LHCN-M2 (cell line): ENCODE measurements at places on chromosomes 4 and X.

DNA sequence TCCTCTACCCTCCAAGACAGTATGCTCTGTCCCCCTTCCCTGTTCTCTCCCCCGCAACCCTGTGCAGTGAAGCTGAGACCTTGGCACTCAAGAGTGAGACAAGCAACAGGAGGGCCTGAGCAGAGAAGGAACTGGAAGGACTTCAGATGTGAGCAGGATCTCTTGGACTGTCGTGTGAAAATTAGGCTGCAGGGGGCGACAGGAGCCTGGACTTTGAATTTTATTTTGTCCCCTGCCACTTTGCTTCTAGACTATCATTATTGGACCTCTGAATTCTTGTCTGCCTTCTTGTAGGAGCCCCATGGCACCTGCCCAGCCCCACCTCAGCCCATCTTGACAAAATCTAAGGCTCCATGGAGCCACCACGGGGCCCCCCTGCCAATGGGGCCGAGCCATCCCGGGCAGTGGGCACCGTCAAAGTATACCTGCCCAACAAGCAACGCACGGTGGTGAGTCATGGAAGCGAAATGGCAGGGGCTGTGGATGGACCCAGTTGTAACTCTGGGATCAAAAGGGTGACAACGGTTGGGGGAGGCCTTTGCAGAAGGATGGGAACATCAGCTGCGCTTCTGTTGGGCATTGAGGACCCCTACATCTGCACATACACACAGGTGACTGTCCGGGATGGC lies 1.7 kb downstream of the ARAF start:
- peak; percentile 29 for DNase-seq

DNA sequence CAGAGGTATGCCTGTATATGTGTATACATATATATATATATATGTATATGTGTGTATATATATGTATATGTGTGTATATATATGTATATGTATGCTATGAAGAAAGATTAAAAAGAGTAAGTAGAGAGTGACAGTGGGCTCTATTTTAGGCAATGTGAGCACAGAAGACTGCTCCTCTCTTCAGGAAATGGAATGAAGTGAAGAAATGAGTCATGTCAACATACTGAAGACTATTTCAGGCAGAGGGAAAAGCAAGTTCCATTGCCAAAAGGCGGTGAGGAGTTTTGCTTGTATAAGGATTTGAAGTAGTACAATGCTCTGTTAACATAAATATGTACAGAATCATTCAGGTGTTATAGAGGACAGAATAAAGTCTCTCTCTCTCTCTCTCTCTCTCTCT lies 773.2 kb upstream of the FTHL17 start:
- DNase-seq = peak; percentile 1

DNA sequence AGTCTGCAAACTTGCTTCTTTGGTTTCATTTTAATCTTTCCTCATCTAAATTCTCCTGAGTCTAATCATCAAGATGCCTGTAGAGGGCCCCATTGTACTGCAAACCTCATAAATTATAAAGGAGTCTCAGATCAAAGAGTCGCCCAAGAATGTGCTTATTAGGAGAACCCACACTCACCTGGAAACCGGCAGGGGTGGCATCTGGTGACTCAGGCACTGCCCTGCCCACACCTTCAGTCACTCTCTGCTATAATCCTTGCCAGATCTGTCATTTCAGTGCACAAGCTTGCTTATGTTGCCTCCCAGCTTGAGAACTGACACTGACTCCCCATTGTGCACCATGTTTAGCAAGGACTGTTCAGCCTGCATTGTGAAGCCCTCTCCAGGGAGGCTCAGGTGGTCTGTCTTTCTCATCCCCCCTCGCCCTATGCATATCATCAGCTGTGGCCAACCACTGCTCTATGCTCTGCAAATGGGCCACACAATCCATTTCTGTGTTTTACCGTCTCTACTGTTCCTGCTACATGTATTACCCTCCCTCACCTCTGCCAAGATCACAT lies 12.4 kb downstream of the EPGN start:
- DNase-seq = peak; percentile 75

DNA sequence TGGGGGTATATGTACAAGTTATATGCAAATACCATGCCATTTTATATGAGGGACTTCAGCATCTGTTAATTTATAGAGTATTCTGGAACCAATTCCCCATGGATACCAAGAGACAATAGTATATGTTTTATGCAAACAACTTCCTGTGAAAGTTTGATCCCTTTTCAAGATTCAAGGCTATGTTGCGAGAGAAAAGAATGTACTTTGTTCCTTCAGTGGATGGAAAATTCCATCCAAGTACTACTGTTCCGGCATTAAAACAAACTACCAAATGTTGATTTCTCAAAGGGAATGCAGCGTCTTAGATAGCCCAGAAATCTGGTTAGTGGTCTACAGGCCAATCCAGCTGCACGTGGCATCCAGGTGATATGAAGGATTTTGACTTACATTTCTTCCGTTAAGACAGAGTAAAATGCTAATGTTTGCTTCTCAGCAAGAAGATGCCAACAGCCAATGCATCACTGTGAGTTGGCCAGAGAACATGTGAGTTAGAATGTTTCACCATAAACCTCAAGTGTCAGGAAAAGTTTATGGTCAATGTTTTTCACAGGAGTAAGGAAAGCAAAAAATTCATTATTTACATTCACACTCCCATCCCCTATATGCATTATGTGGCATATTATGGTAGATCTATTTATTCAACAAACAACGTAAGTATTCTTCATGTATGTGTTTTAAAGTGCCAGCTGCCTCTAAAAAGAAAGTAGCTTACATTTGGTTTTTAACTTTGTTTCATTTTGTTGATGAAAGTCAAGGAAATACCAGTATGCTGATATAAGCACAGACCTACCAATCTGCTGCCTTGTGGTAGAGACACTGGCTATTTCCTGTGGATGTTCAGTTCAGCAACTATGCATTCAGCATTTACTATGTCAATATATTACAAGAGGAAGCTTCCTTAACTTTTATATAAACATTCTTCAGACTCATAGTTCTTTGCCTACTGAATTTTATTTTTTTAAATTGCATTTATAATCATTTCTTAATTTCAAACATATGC lies 44.4 kb downstream of the METTL14 start:
- peak; percentile 28 for DNase-seq

DNA sequence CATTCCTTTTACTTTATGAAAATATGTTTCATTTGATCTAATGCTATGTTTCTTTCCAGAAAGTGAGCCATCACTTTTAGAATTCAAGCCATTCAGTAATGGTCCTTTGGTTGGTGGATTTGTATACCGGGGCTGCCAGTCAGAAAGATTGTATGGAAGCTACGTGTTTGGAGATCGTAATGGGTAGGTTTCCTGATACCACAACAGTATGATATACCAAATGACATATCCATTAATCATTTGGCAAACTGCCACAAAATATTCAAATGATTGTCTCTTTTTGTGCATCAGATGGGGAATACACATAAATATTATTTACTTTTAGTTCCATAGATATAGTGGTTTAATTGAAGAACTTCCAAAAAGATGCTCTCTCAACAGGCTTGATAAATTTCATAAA lies 68.2 kb downstream of the HHIP start:
- peak; percentile 8 for DNase-seq

DNA sequence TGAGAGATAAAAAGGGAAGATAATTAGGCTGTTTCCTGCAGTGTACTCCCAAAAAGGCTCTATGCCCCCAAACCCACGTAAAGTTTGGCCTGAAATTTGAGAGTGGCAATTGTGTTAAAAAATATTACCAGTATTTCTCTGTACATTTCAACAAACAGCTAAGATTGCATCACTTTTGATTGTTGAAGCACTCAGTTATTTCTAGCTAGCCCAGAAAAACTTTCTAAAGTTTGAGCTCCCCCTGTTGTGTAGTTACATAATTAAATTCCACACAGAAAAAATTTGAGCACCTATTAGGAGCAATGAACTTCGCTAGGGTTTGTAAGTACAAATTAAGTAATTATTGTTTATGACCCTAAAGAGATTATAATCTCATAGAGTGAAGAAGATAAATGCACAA lies 109.4 kb downstream of the DLG3 start:
- peak; percentile 12 for DNase-seq

DNA sequence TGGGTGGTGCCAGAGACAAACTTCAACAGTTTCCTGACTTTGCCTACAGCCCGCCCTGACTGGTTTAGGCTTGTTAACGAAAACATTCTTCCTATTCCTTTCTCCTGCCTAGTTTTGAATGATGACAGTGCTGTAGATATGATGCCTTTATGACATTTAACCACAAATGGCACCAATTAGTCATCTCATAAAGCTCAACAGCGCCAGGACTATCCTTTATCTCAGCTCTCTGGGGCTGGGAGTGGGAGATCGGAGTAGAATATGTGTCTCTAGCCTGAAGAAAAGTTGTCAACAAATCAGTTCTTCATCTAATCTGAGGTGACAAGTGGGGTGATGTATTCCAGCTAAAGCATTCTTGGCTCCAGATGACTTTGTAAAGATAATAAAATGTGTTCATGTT lies 64.6 kb upstream of the SH3RF1 start:
- DNase-seq = peak; percentile 62

- no peak for DNase-seq
Observed at GRCh38 chr4:6257247-6258025, 12.2 kb upstream of the WFS1 start.

- no peak for DNase-seq
Observed at GRCh38 chr4:156654410-156654809, 317.2 kb downstream of the PDGFC start.

GRCh38 chr4:38449506-38450174 lies 214.4 kb upstream of the KLF3 start:
- DNase-seq = no peak

- no peak for DNase-seq
Observed at GRCh38 chrX:42973321-42973720, 195.4 kb upstream of the PPP1R2C start.

DNA sequence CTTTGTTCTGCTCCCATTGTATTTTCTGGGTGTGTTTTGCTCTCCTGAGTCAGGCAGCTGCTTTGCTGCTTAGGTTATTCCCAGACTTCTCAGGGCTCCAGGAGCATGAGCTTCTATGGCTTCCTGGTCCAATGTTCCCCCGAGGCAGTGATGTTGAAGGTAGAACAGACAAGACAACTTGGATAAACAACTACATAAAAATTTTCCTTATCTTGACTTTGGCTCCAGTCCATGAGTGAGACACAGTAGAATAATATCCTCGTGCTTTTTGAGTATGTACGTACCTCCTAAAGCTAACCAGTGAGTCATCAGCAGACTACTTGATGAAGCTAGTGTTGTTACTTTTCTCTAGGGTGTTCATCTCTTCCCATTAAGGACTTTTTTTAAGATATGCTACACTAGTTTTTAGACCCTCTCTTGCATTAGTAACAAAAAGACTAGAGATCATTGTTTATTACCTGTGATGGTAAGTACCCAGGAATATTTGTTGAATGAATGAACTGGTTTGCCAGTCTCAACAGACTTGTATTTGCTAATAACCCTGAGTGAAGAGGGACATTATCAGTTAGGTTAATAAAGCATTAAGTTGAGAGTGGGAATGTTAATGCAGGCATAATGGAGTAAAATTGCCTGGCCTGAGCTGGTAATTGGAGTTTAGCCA lies 131.9 kb downstream of the FHIP1A start:
- peak; percentile 88 for DNase-seq

DNA sequence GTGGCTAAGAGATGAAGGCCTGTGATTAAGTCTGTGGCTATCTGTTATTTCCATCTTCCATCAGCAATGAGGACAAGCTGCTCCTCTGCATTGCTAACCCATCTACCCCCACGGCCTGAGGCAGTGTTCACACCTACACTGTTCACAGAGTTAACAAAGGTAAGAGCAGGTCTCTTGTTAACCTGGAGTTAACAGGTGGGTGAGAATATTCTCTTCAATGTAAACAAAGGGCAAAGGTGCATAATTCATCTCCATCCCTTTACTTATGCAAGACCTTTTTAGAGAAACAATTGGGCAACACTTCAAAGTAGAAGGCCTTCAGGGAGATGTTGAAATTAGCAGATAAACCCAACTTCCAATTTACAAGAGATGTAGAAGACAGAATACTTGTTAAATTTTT lies 2.8 kb downstream of the SLC35A2 start:
- no peak for DNase-seq

DNA sequence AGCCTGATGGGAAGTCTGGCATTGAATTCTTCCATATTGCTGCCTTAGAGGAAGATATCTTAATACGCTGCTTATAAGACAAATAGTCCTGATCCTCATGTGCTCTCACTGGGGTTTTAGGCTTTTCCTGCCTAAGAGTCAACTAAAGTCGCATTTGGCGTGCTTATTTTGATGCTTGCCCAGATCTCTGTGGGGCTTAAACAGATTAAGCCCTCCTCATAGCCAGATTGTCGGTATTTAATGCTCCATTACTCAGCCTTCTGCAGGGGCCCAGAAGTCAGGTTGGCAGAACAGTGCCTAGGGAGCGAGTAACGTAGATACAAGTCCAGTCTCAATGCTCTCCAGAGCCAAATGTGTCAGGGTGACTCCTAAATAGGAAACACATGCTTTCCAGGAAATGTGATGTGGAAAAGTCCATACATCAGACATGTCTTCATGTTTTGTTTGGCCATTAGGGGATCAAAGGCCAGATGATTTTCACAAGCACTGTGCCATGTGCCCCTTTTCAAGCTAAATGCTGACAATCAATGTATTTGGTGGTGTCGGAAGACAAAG lies 262.8 kb downstream of the PRDM5 start:
- DNase-seq = no peak

- DNase-seq = no peak
Observed at GRCh38 chr4:37442062-37442323, 197.4 kb downstream of the NWD2 start.

DNA sequence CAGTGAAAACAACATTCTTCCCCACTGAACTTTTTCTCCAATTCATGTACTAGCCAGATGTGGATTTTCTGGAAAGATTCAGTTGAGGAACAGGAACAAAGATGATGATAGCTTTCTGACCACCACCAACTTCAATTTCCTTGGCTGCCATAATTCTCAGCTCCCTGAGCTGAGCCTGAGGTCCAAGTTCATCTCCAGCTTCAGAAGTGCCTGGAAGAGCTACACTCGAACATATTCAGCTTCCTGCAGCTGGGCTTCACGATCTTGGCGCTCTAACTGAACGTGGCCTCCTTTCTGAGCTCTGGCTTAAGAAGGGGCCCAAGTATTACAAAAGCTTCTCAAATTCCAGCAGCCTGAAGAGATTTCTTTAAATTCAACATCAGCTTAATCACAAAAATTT lies 83.9 kb downstream of the QDPR start:
- no peak for DNase-seq

GRCh38 chr4:88803600-88804096 lies 106.0 kb upstream of the NAP1L5 start:
- DNase-seq = peak; percentile 95

- no peak for DNase-seq
Observed at GRCh38 chr4:85659610-85660218, 184.8 kb downstream of the ARHGAP24 start.

GRCh38 chrX:75642811-75643361 lies 120.0 kb upstream of the ZDHHC15 start:
- DNase-seq = no peak

- peak; percentile 67 for DNase-seq
Observed at GRCh38 chr4:4488405-4489404, 53.1 kb downstream of the STX18 start.

- no peak for DNase-seq
Observed at GRCh38 chrX:43005561-43005960, 227.6 kb upstream of the PPP1R2C start.
